ENCODE measurements at places on chromosomes 16 and 17. TPM values are rescaled to one million over a fixed set of nuclear protein-coding genes. Genes with fewer than 3 reads are reported as not detected.

The ADAMTS18 gene
- 0.65 TPM for total RNA-seq

The CCDC200 gene
- not detected for total RNA-seq

The SCNN1B gene
- total RNA-seq = not detected

The CIBAR2 gene
- total RNA-seq = not detected

The KRTAP4-3 gene
- total RNA-seq = not detected

DNA sequence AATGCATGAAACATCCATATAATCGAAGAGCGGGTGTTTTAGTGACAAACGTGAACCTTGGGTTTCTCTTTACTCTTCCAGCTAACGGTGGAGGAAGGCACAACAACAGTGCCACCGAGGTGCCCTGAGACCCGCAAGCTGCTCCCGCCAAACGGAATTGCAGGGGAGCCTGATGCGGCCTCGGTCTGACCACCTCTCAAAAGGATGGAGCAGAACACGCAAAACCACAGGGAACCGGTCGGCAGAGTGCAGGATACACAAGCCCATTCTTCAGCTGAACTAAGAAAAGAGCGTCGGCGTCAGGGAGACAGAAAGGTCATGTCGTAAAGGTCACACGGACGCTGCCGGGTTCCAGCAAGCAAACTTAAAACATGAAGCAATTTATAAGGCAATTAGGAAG lies 109.5 kb upstream of the ZNF750 start:
- no peaks in the 10 kb centered on the region for H3K4me1 ChIP-seq
- no peak for DNase-seq
- H3K36me3 ChIP-seq = no peaks in the 10 kb centered on the region
- no peak overlapping the region for H3K27ac ChIP-seq
- H3K27me3 ChIP-seq = no peaks in the 10 kb centered on the region

- no peak overlapping the region for H3K4me3 ChIP-seq
- H3K27ac ChIP-seq = no peak overlapping the region
- no peaks in the 10 kb centered on the region for H3K27me3 ChIP-seq
- DNase-seq = no peak
These were observed 2.1 kb upstream of the NHERF1 start for GRCh38 chr17:74746376-74746775.

DNA sequence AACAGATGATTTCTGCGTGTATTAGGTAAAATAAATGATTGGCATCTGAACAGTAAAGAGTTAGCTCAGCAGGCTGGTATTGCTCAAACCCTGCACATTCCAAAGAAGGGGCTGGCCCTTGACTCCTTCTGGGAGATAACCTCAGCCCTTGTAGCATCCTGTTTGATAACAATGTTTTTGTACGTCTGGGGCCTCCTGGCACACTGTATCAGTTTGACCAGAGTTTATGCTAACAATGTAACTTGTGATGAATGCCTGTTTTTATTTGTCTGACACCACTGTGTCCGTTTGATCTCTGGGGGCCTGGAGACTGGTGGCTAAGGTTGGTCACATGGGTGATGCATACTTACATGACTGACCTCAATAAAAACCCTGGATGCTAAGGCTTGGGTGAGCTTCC lies 43.8 kb upstream of the NDRG4 start:
- DNase-seq = no peak
- no peaks in the 10 kb centered on the region for H3K27me3 ChIP-seq
- H3K4me3 ChIP-seq = no peak overlapping the region
- no peaks in the 10 kb centered on the region for H3K36me3 ChIP-seq
- H3K4me1 ChIP-seq = peaks cover 19% of the 10 kb centered on the region
- H3K27ac ChIP-seq = peak overlapping the region; percentile 23

GRCh38 chr17:60333628-60334031 lies 58.3 kb downstream of the USP32 start:
- H3K36me3 ChIP-seq = no peaks in the 10 kb centered on the region
- no peak overlapping the region for H3K4me3 ChIP-seq
- no peak overlapping the region for H3K27ac ChIP-seq

- no peak overlapping the region for H3K27ac ChIP-seq
- peaks cover 39% of the 10 kb centered on the region for H3K4me1 ChIP-seq
- H3K4me3 ChIP-seq = no peak overlapping the region
- no peaks in the 10 kb centered on the region for H3K27me3 ChIP-seq
These were observed 164.7 kb downstream of the MSI2 start for GRCh38 chr17:57420734-57421717.

DNA sequence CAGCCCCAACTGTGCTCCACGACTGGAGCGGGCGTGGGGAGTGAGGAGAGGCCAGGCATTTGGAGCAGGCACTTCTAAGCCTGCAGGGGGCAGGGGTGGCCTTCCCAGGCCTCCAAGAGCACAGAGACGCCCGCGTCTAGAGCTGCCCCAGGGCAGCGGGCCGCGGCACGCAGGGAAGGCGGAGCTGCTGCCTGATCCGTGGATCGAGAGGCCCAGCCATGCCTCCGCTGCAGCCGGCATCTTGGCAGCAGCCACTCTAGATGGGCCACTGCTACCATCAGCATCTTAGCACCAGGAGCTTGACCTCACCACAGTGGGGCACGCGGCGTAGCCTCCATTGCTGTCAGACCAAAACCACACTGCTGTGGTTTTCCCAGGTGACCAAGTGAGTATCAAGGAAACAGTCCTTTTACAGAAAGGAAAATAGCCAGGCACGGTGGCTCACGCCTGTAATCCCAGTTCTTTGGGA lies 20.4 kb upstream of the WDR45B start:
- H3K4me1 ChIP-seq = peaks cover 28% of the 10 kb centered on the region
- peaks cover 1% of the 10 kb centered on the region for H3K36me3 ChIP-seq
- no peak overlapping the region for H3K4me3 ChIP-seq
- no peaks in the 10 kb centered on the region for H3K27me3 ChIP-seq
- DNase-seq = peak; percentile 54

DNA sequence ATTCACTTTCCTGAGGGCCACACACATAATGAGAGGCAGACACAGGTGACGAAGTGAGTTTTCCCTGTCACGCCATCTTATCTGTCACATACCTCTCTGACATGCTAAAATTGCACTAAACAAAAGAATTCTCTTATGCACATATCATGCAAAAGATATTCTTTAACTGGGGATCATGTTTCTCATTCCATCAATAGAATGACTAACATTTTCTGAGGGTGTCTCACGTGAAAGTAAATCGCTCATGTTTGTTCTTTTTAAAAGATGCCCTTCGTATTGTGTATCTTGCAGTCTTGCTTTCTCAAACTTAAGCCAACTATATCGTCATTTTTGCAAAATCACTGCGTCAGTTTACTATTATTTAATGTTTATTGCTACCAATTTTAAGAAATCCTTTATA lies 306.4 kb downstream of the WWOX start:
- no peaks in the 10 kb centered on the region for H3K27me3 ChIP-seq
- DNase-seq = no peak
- H3K36me3 ChIP-seq = no peaks in the 10 kb centered on the region
- H3K4me3 ChIP-seq = no peak overlapping the region

- H3K36me3 ChIP-seq = no peaks in the 10 kb centered on the region
- peaks cover 28% of the 10 kb centered on the region for H3K4me1 ChIP-seq
- H3K27ac ChIP-seq = no peak overlapping the region
- H3K4me3 ChIP-seq = no peak overlapping the region
- H3K27me3 ChIP-seq = no peaks in the 10 kb centered on the region
These were observed 175.9 kb upstream of the TBX2 start for GRCh38 chr17:61223725-61224124.

GRCh38 chr16:19885451-19886072 lies 914 bp upstream of the GPRC5B start:
- DNase-seq = no peak
- peaks cover 12% of the 10 kb centered on the region for H3K36me3 ChIP-seq
- peak overlapping the region; percentile 93 for H3K27ac ChIP-seq
- H3K4me1 ChIP-seq = peaks cover 34% of the 10 kb centered on the region
- H3K4me3 ChIP-seq = peak overlapping the region; percentile 77

DNA sequence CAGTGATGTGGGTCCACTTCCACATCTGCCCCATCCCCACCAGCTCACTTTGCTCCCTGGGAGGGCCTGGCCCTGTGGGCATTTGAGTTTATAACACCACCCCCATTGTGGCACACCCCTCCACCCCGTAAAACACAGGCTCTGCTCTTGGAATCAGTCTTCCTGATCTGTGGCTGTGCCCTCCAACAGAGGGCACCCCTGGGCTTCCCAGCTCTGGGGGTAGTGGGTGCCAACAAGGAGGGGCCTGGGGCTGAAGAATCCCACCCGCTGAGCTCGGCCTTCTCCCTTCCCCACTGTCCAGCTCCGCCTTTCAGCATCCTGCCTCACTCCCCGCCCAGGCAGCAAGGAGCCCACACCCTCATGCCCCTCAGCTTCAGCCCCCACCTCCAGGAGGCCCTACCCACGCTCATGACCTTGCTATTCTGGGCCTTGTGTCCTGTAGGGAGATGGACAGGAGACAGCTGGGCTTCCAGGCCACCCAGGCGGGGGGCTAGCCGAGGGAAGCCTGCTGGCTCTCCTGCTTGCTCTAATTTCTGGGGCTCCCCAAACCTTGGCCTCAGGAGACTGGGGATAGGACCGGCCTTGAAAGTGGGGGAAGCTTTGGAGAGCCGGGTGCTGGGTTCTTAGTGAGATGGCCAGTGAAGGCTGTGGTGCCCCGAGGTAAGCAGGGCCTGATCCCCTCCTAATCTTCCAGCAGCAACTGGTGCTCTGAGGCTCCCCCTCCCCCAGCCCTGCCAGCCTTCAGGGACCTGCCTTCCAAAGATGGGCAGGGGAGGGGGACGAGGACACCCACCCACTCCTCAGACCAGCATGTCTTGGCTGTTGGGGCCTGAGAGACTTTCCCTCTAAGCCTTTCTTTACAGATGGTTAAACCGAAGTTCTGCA lies 2.9 kb upstream of the ATP2A1 start:
- no peak overlapping the region for H3K27ac ChIP-seq
- H3K4me1 ChIP-seq = peaks cover 15% of the 10 kb centered on the region
- DNase-seq = no peak
- H3K4me3 ChIP-seq = no peak overlapping the region

DNA sequence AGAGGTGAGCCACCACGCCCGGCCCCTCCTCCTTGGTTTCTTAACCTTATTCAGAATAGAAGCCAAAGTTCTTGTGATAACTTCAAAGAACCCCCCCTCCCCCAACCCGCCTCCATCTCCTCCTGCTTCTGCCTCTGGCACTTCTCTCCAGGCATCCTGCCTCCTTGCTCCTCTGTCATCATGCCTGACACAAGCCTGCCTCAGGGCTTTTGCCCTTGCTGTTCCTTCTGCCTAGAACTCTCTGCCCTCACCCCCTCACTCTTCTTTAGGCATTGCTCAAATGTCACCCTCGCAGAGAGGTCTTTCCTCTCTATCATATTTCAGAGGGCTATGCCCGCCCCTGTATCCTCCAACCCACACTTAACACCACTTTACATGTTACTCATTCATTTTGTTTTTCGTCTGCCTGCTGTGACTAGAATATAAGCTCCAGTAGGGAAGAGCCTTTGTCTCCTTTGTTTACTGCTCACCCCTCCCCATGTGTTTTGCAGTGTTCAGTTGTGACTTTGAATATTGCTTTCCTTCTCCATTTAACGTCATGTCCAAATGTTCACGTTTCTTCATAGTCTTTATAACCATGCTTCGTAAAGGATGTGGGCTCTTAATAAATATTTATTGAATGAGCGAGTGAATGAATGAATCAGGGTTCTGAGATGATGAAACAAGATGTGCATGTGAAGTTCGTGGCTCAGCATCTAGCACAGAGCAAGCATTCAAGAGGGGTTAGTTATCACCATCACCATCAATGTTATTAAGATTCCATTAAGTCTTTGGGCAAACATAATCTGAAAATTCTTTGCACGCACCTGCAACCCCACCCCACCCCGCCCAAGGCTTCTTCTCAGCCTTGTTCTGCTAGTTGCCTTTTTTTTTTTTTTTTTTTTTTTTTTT lies 186.2 kb upstream of the WSCD1 start:
- no peak overlapping the region for H3K4me3 ChIP-seq
- H3K36me3 ChIP-seq = no peaks in the 10 kb centered on the region
- no peak for DNase-seq
- peaks cover 4% of the 10 kb centered on the region for H3K27me3 ChIP-seq

DNA sequence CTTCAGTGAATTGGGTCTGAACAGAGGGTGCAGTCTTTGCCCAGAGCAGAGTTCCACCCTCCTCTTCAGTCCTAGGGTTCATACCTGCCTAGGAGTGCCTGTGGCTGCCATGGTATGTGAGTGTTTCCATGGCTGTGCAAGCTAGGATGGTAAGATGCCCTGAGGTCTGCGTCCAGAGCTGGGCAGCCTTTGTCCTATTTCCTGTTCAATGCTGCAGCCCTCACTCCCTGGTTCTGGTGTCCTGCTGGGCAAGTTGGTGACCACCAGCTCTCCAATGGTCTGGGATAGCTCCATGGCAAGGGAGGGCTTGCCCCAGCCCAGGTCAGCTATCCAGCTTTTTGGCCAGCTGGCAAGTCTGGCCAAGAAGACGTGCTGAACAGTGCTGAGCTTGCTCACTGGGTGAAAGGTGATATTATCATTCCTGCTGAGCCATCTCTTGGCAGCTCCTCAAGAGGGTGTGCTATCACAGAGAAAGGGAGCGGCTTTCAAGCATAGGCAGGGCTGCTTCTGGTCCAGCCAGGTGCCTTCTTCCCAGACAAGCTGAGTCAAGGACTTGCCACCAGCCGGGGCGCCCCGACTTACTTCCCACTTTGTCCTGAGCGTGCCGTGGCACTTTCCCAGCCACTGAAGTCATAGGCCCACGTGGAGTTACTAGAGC lies 13.0 kb upstream of the NFATC3 start:
- no peak overlapping the region for H3K27ac ChIP-seq
- peaks cover 21% of the 10 kb centered on the region for H3K4me1 ChIP-seq
- H3K27me3 ChIP-seq = no peaks in the 10 kb centered on the region
- DNase-seq = no peak

Data from heart right ventricle (tissue), 16 donors.